ENCODE measurements at places on chromosomes 13 and 19.

DNA sequence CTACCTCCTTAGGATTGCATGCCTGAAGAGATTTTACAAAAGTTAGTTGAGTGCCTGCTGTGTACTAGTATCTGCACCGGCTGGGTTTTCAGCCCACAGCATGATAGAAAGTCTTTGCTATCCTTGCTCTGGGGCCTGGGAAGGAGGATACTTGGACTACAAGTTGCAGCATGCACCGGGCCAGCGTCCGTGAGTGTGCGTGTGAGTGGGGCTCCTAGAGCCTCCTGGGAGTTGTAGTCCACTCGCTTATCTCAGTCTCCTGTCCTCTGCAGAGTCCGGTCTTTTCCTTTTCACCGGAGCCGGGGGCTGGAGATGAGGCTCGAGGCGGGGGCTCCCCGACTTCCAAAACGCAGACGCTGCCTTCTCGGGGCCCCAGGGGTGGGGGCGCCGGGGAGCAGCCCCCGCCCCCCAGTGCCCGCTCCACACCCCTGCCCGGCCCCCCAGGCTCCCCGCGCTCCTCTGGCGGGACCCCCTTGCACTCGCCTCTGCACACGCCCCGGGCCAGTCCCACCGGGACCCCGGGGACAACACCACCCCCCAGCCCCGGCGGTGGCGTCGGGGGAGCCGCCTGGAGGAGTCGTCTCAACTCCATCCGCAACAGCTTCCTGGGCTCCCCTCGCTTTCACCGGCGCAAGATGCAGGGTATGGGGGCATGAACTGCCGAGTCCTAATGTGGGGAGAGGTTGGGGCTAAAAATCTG is 20.6 kb downstream of the BRSK1 start:
- no peak for DNase-seq

DNA sequence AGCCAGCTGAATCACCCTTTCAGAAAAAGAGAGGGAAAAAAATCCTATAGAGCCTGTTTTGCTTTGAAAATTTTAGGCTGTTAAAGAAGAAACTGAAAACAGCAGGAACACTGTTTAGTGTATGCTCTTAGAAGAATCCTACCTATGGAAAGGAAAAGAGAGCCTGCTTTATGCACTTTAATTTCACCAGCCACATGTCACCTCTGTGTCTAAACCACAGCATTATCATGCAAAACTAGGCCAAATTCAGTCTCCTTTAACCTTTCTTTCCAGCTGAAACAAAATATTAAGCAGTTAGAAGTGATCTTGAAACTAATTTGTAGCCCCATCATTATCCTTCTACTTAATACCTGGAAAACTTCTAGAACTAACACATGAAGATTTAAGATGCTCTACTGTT is 97.2 kb upstream of the MAB21L1 start:
- no peak for DNase-seq

GRCh38 chr13:79936368-79937136 is 404.4 kb downstream of the SPRY2 start:
- no peak for DNase-seq

GRCh38 chr13:109704771-109705635 is 81.4 kb downstream of the IRS2 start:
- no peak for DNase-seq

DNA sequence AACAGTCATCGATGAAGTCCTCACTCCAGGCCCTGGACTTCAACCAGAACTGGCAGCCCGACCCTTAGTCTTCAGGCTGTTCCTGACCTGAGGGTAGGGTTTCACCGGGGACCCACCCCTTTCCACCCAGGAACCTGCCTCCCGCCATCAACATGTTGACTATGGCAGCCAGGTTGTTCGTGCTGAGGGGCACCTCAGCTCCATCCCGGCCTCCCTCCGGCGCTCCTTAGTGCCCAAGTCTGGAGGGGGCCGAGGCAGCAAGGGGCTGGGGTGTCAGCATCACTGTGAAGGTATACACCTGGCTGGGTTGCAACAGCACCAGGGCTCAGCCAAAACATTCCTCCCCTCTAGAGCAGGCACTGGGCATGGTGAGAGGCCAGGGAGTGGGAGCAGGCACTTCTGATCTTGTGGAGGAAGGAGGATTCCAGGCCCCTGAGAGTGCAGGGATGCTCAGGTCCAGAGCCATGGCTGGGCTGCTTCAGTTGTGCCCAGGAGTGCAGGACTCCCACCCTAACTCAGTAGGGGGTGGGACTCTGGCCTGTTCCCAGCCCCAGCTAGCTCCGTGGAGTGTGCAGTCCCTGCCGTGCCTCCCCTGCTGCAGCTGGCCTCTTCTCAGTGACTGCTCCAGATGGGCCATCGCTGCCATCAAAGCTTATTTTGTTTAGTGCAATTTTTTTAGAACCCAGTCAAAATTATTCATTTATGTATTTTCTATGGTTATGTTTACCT is 1445.9 kb downstream of the PCDH9 start:
- no peak for DNase-seq

GRCh38 chr19:18102916-18103542 is 5.5 kb downstream of the MAST3 start:
- DNase-seq = no peak

DNA sequence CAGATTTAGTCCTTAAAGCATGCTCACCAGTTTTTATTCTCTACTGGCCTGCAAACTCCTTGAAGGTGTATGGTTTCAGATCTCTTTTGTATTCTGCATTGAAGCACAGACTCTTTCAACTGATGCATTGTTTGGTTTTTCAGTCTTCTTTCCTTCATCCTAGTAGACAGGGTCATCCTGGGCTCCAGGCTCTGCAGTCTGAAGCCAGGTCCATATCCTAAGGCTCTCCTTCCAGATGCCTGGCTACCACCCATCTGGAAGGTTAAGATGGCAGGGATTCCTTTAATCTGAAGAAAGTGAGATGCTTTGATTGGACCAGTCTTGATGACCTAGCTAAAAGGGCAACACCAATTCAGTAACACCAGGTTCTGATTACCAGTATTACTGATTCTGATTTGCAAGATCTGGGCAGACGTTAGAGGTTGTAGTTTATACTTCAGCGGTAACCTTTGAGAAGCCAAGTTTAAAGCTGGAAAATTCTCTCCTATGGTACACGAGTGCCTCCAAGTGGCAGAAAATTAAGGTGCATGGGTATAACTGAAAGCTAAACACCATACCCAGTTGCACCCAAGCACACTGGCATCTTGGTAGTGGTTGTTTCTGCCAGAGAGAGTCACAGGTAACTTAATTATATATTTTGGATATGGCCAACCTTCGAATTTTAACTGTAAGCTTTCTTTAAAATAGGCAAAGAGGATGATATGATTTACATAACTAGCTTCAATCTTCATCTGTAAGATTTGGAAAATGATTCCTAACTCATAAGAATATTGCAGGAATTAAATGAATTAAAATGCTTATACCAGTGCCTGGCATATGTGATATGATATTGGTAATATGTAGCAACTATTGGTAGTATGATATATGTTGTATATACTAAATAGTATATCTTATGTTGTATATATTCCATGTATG is 1651.9 kb upstream of the MIR17HG start:
- no peak for DNase-seq

- DNase-seq = no peak
Observed at GRCh38 chr19:56900573-56901097, 60.1 kb upstream of the PEG3 start.

- no peak for DNase-seq
Observed at GRCh38 chr13:44198826-44199225, 174.8 kb upstream of the SERP2 start.

GRCh38 chr13:83733293-83733692 is 149.0 kb downstream of the SLITRK1 start:
- no peak for DNase-seq

GRCh38 chr19:55339889-55340783 is 460 bp downstream of the KMT5C start:
- no peak for DNase-seq

- no peak for DNase-seq
Observed at GRCh38 chr13:85255978-85256377, 543.2 kb downstream of the SLITRK6 start.

DNA sequence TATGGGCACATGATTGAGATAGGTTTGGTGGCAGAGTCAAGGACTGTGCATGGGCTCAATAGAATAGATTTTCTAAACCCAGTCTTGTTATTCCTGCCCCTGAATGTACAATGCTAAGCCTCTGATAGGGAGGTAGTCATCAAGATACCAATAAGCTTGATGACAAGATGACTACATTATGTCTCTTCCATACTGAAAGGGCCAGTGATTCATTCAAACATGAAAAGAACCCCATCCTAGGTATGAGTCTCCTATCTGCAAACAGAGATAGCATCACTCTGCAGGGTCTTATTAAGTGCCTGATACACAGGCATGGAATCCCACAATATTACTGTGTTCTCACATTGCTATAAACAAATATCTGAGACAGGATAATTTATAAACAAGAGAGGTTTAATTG is 40.3 kb upstream of the UFM1 start:
- DNase-seq = no peak

DNA sequence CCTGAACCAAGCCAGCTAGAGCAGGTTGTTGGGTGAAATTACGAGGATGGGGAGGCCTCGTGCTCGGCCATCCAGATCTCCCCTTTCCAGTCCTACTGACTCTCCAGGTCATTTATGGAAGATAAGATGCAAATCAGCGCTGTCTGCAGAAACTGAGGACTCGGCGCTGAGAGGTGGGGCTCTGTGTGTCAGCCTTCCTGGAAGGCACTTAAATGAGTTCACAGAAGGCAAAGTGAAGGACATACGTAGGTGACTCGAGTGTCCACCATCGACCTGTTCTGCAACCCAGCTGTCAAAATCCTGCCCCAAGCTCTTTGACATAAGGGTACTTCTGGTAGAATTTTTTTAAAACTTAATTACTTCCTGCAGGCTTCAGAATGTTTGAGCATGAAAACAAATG is 86.4 kb downstream of the RAB20 start:
- no peak for DNase-seq

DNA sequence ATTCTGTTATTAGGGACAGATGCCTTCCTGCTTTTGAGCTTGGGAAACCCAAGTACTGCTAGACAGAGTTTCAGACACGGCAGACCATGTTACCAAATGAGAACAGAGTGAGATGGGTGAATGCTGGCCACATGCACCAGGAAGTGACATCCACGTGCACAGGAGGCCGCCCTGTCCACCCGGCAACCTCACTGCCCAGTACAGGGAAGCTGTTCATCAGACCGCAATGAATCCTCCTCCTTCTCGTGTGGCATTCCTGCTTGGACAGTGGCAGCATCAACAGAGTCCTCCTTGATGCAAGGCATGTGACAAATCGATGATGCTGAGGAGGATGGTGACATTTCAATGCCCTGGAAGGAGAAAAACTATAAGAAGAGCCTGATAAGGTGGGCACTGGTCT is 191.0 kb upstream of the SOX1 start:
- no peak for DNase-seq

DNA sequence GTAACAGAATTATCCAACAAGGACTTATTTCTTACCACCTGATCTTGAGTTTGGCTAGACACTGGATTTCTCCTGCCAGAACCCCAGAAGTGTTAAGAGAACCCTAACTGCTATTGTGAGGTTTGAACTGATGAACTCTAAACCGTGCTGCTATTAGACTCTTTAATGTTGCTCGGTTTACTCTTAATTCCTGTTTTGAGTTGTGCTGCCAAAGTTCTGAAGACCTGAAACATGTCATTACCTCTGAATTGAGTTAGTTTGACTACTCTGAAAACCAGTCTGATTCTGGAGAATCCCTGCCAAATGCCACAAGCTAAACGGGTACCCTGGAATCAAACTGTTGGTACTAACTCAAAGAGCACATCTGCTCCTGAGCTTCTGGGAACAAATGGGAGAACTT is 215.5 kb downstream of the KLF12 start:
- no peak for DNase-seq

DNA sequence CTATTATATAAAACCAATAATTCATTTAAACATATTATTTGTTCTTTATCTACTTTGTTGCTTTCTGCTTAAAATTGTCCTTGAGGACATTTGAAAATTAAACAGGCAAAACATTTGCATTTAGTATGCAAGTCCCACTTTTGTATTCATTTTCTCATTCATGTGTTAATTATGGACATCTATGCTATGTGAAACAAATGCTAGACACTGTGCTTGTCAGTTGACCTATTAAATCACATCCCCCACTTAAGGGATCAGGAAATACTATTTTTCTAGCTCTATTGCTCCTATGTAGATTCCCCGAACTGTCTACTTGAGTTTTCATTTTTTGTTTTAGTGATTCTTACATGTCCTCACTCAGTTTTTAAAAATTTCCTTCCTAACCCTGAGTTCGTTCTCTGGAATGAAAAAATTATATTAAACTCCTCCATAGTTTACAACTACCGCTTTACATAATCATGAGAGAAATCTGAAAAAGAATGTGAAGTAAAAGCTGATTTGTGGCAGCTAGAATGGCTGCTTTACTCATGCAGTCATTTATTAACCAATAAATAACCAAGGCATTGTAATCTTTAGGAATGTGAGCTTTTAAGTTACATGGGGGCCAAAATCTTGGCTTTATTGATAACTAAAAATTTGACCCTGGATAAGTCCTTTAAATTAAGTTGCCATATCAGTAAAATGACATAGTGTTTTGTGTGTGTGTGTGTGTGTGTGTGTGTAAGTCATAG is 188.5 kb downstream of the LIG4 start:
- DNase-seq = no peak

- no peak for DNase-seq
Observed at GRCh38 chr13:43405457-43405856, 381.3 kb downstream of the ENOX1 start.

DNA sequence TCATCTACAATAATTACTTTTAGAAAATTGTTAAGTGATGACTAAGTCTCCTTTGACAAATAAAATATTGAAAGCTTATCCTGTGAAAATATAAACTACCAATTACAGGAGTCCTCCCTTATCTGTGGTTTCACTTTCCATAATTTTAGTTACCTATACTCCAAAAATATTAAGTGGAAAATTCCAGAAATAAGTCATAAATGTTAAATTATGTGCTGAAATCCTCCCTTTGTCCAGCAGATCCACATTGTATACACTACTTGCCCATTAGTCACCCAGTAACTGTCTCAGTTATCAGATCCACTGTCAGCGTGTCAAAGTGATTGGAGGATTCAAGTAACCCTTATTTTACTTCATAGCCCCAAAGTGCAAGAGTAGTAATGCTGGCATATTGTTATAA is 98.1 kb downstream of the SERP2 start:
- DNase-seq = no peak

GRCh38 chr13:111401151-111401550 is 80.7 kb downstream of the TEX29 start:
- no peak for DNase-seq

GRCh38 chr19:13623716-13624710 is 117.7 kb upstream of the CACNA1A start:
- DNase-seq = no peak

GRCh38 chr13:97386801-97387484 is 47.0 kb upstream of the RAP2A start:
- no peak for DNase-seq

Data from stimulated activated CD8-positive, alpha-beta memory T cell treated with anti-CD3 and anti-CD28 coated beads, Interleukin-7, amount 100 ng/mL, for 1 hour (primary cell).